ENCODE measurements at places on chromosomes 11 and 22.

- DNase-seq = no peak
Measured at GRCh38 chr22:48588151-48588877, 1239.4 kb downstream of the BRD1 start.

DNA sequence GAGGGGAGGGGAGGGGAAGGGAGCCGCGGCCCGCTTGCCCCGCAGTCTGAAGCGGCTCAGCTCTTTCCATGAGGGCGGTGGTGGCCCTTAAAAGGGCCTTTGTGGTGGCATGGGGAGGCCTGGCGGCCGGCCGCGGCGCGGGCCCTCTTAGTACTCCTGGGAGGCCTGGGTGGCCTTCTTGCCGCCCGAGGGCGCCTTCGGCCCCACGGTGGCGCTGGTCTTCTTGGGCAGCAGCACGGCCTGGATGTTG lies 6.9 kb downstream of the DPAGT1 start:
- DNase-seq = peak; percentile 48

DNA sequence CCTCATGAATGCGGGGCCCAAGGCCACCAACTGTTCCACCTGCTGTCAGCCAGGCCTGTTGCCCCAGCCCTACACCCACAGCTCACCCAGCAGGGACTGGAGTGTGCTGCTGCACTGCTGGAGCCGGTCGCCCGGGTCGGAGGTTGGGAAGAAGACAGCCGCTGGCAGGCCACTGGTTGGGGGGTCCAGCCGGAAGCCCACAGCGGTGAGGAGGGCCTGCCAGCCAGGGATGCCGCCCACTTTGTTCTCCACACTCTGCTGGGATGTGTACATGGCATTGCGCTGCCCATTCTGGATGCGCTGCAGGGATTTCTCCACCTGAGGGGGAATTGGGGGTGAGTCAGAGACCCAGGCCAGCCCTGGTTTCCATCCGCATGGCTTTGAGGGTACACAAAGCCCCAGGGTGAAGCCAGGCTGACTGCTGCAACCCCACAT lies 74.2 kb upstream of the PITPNB start:
- DNase-seq = no peak

GRCh38 chr11:102800767-102801166 lies 2.8 kb upstream of the MMP1 start:
- DNase-seq = no peak

GRCh38 chr11:129605815-129606214 lies 209.8 kb upstream of the TMEM45B start:
- no peak for DNase-seq
